NCI-H187 (cell line): ENCODE measurements at places on chromosomes 1 and 21.

GRCh38 chr1:90336552-90337324 is 341.8 kb downstream of the ZNF326 start:
- DNase-seq, result no peak

DNA sequence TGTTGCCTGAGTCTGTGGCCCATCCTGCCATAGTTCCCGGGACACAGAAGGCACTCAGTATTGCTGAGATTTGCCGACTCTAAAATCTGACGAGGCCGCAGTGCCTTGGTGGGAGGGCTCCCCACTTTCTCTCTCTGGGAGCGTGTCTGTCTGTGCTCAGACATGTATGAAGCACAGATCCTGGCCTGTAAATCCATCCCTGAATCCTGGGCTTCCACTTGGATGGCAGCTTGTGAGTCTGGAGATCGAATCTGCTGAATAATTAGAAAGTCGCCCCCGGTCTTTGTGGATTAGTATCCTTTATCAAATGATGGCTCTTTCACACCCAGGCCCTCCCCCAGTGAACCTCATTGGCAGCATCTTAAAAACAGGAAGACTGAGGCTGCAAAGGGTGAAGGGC is 10.4 kb downstream of the UBASH3A start:
- DNase-seq, result no peak

DNA sequence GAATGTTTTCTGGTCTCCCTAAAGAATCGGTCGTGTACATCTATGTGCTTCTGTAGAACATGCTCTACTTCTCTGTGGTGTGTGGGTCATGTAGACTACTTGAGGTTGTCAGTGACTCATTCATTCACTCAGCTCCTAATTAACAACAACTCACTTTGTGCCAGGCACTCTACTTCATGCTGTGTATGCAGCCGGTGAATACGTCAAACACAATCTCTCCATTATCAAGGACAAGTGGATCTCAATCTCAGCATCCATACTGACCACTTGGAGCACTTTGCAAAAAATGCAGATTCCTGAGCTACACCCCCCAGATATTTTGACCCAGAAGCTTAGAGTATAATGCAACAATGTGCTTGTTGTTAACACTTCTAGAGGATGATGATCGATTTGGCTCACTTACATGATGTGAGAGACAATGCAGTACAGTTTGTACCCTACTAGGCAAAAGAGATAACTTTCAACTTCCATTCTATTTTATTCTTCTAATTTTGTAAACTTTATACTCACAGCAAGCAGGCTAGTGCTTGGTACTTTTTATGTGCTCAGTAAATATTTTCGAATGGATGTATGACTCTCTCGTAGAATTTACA is 508.6 kb upstream of the ADAMTS5 start:
- DNase-seq, result no peak

DNA sequence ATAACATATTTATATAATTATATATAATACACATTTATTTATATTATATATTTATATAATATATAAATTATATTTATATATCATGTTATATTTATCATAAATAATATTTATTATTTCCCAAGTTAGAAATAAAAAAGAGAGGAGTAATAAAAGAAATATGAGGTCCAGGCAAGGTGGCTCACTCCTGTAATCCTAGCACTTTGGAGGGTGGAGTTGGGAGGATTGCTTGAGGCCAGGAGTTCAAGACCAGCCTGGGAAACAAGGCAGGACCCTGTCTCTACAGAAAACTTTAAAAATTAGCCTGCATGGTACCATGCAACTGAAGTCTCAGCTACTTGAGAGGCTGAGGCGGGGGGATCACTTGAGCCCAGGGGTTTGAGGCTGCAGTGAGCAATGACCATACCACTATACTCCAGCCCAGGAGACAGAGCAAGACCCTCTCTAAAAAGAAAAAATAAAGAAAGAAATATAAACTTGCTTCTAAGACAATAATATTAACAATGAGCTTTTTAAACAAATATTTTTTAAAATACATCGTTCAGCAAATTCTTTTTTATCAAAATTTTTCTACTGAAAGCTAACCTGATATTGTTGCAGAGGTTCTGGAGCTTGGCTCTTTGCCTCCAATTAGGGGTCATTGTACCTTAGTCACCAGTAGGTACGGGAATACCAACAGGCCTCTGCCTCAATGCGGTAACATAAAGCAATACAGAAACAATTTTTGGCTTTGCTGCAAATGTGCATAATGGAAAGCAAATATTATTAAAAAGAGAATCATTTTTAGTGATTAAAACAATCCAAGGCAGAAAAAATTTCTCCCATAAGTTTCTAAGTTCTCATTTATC is 290.0 kb downstream of the SETD4 start:
- DNase-seq, result no peak

GRCh38 chr1:192983349-192983980 is 75.7 kb downstream of the UCHL5 start:
- DNase-seq, result no peak

- no peak for DNase-seq
These were observed 43.8 kb upstream of the PBX1 start for GRCh38 chr1:164515231-164515630.

GRCh38 chr1:68497358-68497698 is 446 bp upstream of the DEPDC1 start:
- no peak for DNase-seq

DNA sequence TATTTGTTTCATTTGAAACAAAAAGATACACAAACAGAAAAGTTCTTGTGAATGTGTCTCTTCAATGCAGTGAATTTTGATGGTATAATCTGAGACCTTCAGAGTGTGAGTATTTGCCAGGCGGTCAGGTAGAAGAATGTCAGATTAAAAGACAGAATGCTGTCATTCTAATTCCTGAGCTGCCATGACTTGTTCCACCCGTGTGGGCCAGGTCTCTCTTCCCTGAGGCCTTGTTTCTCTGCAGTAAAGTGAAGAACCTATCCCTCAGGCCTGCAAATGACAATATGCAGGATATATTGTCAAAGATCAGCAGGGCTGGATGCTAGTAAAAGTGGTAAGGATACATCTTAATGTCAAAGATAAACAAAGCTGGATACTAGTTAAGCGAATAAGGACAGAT is 111.4 kb downstream of the ZP4 start:
- no peak for DNase-seq

DNA sequence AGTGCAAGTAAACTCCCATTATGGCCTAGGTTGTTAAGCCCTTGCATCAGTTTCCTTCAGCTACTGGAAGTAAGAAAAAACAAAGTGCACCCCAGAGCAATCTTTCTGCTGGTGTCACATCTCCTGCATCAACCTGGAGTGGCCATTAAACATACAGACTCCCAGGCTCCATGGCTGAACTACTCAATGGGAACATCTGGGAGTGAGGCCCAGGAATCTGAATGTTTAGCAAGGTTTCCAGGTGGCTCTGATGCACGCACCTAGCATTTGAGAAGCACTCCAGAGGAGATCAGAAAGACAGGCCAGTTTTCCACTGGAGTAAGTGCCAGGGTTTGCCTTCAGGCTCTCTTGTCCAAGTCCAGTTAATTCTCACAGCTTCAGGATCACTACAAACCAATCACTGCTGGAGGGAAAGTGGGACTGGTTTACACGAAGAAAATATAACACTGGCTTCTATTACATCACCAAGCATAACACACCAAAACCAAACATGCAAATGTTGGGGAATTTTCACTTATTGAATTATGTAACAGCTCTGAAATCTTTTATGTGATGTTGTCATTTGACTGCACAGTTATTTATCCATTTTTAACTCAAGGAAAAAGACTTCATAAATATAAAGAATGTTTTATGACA is 22.3 kb upstream of the ABCA4 start:
- DNase-seq, result no peak

- DNase-seq, result no peak
These were observed 66.0 kb downstream of the OBSCN start for GRCh38 chr1:228273720-228274451.

DNA sequence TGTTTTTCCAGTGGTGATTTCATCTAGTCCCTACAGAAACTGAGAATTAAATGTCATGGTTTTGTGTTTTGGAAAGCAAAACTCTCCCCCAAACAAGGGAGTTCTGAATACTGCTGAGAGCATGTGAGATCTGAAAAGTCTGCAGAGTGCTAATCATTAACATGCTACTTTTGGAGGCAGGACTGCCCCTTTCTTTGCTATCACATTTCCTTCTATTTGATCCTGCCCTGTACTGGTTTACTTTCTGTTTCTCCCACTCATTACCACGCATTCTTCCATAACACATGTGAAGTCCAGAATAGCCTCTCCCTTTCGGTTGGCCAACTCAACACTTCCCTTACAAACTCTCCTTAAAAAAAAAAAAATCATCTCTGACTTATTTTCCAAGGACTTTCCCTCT is 63.6 kb downstream of the GADD45A start:
- no peak for DNase-seq

DNA sequence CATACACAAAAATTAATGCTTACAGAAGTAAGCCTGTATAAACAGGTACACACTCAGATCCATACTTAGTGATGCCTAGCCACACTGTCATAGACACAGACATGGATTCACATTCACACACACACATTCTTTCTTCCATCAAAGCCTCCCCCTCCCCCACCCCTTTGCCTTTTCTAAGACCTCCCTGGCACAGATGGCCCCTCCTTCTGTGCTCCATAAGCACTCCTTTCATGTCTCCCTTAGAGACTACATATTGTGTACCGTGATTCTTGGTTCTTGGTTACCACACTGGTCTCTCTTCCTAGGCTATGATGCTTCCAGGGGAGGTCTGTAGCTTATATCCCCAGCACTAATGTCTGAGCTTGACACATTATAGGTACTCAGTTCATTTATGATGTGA is 2.0 kb upstream of the NHLH2 start:
- DNase-seq, result no peak

- DNase-seq, result no peak
These were observed 5.7 kb upstream of the PAXBP1 start for GRCh38 chr21:32777269-32777668.

- no peak for DNase-seq
These were observed 48.4 kb downstream of the CHML start for GRCh38 chr1:241591736-241592135.

- no peak for DNase-seq
These were observed 8.0 kb upstream of the TP53BP2 start for GRCh38 chr1:223853748-223854147.

DNA sequence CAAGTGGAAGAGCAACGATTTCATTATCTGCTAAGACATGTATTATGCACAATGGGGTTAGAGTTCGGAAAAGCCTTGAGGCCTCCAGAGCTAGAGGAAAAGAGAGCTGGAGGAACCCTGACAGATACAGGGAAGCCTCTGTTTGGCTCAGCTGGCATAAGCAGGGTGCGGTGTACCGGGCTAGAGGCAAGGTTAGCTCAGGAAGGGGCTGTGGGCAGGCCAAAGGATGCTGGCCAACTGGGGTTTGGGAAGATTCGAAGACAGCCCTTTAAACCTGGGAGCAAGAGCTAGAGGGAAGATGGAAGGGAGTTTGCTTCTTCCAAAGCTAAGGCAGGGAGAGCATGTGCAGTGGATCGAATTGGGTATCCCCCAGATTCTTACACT is 107.6 kb upstream of the TLR5 start:
- DNase-seq, result no peak

GRCh38 chr1:199362996-199363395 is 664.5 kb upstream of the NR5A2 start:
- no peak for DNase-seq

DNA sequence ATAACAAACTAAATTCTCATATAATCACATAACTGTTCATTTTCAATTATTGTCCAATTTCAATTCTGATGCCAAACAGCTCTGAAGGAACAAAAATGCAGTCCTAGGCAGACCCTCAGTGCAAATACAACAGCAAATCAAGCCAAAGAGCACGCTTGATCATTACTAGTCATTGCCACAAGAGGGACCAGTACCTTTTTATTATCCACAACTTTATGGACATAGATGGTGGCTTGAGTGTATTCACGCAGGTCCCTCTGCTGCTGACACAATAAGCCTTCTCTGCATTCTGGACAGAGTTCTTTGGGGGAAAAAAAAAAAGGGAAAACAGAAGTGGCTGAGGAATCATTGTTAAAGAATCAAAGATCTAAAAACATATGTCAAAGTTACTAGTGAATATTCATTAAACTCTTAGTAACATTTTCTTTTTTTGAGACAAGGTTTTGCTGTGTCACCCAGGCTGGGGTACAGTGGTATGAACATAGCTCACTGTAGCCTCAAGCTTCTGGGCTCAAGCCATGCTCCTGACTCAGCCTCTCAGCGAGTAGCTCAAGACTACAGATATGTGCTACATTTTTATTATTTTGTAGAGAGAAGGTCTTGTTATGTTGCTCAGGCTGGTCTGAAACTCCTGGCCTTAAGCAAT is 34.3 kb upstream of the RAP1GAP start:
- no peak for DNase-seq

DNA sequence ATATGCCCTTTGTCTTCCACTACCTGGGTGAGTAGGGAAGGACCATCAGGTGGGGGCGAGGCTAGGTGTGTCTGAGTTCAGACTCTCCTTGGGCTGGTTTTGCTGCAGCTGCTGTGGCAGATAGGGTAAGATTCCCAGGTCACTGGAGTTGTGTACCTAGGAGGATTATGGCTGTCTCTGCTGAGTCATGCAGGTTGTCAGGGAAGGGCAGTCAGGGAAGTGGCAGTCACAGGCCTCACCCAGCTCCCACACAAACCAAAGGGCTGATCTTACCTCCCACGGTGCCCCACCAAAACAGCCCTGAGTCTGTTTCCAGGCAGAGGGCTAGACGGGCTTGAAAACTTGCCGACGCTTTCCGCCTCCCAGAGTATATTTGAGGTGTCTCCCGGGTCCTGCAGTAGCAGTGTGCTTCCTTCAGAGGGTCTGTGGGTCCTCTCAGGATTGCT is 201.6 kb upstream of the PLXNA2 start:
- no peak for DNase-seq

DNA sequence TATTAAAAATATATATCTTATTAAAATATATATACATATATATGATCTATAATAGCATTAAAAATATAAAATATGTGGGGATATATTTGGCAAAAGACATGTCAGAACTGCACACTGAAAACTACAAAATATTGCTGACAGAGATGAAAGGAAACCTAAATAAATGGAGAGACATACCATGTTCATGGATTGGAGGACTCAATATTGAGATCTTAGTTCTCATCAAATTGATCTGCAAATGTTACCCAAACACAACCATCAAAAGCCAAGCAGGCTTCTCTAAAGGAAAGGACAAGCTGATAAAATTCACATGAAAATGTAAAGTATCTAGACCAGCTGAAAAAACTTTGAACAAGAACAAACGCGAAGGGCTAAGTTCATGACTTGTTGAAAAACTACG is 7.2 kb downstream of the NADK start:
- DNase-seq, result no peak

DNA sequence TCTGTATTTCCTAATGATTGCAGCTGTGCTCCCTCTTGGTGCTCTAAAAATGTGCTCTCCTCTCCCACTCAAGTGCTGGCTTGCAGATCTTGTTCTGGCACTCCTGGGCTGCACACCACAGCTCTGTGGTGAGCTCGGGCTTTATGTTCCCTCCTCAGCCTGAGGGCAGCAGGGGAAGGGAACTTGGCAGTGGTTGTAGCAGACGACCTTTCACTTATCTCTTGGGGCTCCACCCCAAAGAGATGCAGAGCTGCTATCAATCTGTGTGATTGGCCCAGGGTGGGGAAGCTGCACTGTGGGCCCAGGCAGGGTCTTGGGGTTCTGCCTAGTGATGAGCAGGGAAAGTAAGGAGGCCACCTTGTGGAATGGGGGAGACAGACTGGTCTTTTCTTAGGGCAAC is 143.5 kb upstream of the GORAB start:
- DNase-seq, result no peak
